NCI-H524 treated with DMSO at 0.1 percent for 48 hours (cell line): ENCODE measurements at places on chromosomes 13 and 19.

GRCh38 chr19:56681702-56682101 is 10.1 kb upstream of the ZNF835 start:
- DNase-seq, result no peak

DNA sequence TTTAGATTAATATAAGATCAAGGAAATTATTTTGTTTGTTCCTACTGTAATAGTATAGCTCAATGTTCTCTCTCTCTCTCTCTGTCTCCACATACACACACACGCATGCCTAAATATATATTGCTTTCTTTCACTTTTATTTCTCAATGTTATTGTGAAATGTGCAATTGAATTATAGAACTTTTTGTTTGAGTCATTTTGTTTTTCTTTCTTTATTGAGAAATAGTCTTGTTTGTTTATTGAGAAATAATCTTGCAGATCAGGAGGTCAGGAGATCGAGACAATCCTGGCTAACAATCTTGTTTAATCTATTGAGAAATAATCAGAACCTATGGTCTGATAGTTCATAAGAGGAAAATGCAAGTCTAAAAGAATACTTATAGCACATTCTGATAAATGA is 1581.3 kb downstream of the EFNB2 start:
- no peak for DNase-seq

GRCh38 chr19:54271106-54271505 is 9.8 kb downstream of the LILRB2 start:
- DNase-seq, result no peak

DNA sequence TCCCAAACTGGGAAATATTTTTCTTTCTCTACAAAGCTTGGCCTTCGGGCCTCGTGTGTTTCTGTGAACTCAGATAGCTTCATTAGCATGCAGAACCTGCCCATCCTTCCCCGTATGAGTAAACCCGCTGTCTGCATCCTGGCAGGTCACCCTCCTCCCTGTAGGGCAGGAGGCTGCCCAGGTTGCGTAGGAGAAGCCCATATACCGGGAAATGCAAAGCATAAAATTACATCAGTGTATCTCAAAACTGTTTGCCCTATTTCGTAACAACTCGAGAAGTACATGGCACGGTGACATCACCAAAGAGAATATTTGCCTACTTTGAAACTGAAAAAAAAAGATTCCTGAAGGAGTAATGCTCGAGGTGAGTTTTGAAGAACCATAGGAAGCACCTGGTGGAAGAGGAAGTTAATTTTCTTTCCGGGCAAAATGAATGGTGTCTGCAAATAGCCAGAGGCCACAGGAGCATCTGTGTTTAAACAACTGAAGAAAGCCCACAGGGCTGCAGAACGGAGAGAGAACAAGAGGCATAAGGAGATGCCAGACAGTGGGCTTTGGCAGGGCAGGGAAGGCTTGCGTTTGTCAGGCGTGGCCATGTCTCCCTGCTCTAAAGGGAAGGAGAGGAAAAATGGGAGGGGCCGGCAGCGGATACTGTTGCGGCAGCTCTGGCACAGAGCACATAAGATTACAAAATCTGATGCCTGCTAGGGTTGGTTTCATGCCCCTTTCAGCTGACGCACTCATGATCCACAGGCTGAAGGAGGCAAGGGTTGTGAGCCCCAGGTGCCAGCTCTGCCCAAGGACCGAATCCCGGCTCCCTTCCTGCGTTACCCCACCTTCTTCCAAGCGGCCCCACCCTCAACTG is 81.4 kb downstream of the IRS2 start:
- no peak for DNase-seq

GRCh38 chr13:111039735-111040134 is 75.4 kb upstream of the ARHGEF7 start:
- DNase-seq, result no peak

DNA sequence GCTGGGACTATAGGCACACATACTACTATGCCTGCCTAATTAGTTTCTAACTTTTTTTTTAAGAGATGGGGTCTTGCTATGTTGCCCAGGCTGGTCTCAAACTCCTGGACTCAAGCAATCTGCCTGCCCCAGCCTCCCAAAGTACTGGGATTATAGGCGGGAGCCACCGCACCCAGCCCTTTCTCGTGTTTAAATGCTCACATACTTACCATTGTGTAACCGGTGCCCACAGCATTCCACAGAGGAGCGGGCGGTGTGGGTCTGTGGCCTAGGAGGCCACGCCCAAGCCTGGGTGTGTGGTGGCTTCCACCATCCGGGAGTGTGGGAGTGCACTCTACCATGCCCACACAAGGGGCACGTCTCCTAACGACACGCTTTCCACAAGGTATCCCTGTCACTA is 7.7 kb downstream of the LMNB2 start:
- no peak for DNase-seq

GRCh38 chr13:19759669-19760068 is 23.1 kb downstream of the PSPC1 start:
- DNase-seq, result no peak

DNA sequence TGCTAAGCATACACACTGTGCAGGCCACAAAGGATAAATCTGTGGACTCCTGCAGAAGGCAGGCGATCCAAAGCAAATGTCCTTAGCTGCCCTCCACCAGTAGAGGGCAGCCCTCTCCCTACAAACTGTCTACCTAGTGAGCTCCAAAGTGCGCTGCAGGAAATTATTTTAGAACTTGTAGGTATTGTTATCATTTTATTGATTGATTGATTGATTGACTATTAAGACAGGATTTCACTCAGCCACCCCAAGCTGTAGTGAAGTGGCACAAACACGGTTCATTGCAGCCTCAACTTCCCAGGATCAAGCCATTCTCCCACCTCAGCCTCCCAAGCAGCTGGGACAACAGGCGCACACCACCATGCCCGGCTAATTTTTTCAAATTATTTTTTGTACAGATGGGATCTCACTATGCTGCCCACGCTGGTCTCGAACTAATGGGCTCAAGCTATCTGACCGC is 37.3 kb downstream of the RNF6 start:
- no peak for DNase-seq

GRCh38 chr13:100789481-100789880 is 114.9 kb upstream of the TMTC4 start:
- peak; percentile 49 for DNase-seq

DNA sequence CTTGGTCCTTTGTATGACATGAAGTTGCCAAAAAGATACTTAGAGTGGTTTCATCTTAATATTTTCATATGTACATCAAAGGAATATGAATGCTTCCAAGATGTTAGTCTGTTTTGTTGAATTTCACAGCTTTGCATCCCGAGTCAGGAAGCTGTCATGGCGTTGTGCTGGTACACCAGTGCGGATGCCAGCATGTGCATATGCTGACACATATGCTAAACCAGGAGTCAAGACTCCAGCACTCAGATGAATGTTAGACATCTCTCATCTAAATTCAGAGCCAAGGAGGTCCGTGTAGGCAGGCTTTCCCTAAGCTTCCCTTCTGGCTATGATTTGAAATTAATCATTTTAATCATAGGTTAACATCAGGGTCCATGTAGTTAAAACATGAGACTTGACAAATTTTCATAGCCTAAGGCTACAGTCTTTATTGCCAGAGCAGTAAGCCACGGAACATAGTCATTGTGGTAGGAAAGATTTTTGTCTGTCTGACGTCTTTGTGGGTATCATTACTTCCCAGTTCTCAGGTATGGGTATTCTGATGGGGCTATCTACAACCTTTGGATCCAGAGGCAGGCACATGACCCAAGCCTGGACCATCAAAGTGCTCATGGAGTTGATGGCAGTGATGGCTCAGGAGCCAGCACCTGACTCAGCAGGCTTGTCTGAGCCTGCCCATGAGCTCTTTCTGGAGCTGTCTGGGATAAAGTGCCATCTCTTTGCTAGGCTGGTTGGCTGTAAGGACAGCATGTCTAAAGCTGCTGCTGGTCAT is 246.1 kb downstream of the KCNRG start:
- DNase-seq, result no peak

DNA sequence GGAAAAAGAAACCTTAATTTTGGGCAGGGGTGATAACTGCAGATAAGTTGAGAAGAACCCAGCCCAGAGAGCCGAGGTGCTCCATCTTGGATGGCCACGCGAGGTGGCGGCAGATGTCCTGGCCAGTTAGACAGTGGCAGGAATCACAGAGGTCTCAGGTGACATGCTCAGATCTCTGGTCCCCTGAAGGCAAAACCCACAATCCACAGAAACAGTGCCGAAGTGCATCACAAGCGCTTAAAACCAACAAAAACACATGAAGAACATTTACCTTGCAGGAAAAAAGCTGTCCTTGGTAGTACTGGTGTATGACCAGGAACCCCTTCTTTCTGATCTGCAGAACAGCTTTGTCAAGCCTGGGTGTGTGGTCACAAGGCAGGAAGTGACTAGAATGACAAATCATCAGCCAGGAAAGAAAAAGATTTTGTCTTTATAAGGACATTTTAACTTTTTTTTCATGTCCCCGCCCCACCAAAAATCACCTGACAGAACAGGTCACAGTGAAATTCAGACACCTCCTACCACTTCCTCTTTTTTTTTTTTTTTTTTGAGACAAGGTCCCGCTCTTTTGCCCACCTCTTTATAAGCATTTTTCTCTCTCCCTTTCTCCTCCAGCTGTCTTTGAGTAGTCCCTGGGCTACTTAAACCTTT is at the start of gene LCP1:
Gene LCP1, minus strand, starts transcription at position 338 of the 651 bp plus-strand sequence. CDS start 22,515 bp downstream, outside the sequence.
- DNase-seq, result no peak

- no peak for DNase-seq
Measured at GRCh38 chr19:18274781-18275356, 617 bp upstream of the IQCN start.
